ENCODE measurements at places on chromosomes 2 and 18.

- no peak for DNase-seq
Observed at GRCh38 chr2:57696016-57696415, 350.6 kb upstream of the VRK2 start.

GRCh38 chr2:71069376-71069775 is 928 bp downstream of the NAGK start:
- DNase-seq = no peak

GRCh38 chr2:54464341-54464740 is 8.2 kb downstream of the SPTBN1 start:
- no peak for DNase-seq

DNA sequence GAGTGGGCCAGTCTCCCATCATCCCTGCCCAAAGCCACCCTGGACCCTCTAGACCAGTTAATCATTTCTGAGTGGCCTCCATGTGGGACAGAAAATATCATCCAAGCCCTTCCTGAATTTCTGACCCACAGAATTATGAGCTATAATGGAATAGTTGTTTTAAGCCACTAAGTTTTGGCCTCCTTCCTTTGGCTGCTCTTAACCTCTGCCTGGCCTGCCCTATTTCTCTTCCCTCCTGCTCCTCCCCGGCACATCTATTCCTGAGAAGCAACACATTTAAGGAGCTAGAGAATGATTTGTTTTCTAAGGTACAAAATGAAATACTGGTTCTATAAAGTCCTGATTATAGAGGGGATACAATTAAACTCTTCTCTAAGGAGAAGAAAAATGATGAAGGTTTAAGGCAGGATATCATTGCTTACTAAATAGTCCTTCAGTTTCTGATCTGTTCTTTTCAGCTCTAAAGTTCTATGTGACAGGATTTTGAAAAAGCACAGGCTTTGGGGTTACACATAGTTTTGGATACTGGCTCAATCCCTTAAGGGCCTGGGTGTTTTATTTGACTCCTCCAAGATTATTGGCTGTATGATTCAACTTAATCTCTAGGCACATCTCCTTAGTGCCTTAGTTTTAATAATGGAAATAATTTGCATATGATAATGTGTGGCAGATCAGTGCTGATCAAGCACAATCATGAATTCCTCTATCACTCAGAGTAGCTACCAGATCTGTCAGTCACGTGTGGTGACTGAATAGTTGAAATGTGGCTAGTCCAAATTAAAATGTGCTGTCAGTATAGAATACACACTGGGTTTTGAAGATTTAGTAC is 240.3 kb downstream of the VAPA start:
- no peak for DNase-seq

GRCh38 chr18:70448588-70448987 is 159.7 kb downstream of the SOCS6 start:
- no peak for DNase-seq
